ENCODE measurements at places on chromosomes 12 and 14. TPM values are rescaled to one million over a fixed set of nuclear protein-coding genes. Genes with fewer than 3 reads are reported as not detected.

The GPR135 gene
- total RNA-seq: 2.8 TPM

DNA sequence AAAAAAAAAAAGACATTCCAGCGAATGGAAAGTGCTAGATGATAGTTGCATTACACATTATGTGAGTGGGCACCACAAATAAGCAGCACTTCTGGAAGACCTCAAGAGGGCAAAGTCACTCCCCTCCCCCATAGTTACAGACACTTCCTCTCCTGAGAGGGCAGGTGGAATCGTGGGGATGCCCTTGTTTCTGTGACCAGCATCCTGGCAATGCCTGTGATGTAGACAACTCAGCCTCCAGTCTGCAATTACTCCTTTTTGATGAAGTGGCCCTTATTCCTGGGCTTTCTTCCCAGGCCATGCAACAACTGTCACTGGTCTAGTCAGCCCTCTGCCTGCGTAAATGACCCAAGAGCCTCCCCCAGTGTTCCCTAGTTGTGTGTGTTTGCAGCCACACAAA, 104.8 kb downstream of the VRK1 start:
- no peak for DNase-seq

DNA sequence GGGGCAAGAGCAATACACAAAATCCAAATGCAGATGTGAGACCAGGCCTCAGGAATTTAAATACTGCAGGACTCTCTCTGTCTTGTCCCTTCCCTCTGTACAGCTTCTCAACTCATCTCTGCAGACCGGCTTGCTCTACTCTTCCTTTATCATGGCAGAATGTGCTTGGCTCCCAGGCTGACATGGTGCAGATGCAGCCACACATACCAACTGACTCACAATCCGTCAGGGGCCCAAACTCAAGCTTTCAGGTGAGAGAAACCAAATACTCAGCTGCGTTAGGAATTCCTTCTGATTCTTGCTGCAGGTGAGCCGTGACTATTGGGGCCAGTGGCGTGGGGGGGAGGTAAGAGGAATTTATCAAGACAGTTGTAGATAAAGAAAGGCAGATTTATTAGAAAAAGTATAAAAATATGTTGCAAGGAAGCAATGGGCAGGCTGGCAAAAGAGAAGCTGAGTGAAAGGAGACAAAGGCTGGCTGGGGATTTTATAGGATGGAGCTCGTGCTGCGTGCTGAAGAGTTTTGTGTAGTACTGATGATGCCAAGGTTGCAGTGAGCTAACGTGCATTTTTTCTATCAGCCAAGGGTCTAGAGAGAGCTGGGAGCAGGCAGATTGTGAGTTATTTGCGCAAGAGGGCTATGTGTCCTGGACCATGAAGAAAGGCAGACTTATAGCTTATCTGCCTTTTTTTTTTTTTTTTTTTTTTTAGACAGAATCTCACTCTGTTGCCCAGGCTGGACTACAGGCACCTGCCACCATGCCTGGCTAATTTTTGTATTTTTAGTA, 5.0 kb upstream of the LGALS3 start:
- no peak for DNase-seq

GRCh38 chr14:100082723-100083122, 17.5 kb downstream of the EVL start:
- DNase-seq: no peak

DNA sequence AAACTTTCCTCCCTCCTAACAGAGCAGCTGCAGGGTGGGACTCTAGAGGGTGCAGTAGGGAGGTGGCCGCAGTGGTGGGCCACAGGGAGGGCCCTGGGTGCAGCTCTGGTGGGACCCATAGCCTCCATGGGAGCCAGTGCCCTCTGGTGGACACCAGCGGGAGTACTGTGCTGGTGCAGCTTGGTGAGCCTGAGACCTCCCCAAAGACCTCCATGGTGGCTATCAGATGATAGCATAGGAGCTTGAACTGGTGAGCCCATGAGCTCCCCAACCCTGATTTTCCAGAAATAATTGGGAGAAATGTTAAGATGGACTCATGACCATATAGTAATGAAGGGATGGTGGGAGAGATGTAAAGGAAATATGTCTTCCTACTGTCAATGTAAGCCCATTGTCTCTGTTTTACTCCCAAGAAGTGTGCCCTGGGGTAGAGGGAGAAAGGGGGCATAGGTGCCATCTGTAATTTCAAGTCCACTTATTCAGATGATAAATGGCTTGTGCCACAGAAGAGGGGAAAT, 98.7 kb downstream of the GAS2L3 start:
- DNase-seq: no peak

- no peak for DNase-seq
These were observed 29.9 kb upstream of the ZNF641 start for GRCh38 chr12:48380596-48380995.

- no peak for DNase-seq
These were observed 5.6 kb downstream of the MYL6 start for GRCh38 chr12:56163533-56164344.

- no peak for DNase-seq
These were observed 34.2 kb downstream of the PMCH start for GRCh38 chr12:102163383-102163782.

The TGM1 gene
- total RNA-seq: 5.5 TPM

- DNase-seq: no peak
These were observed 420 bp upstream of the OTUB2 start for GRCh38 chr14:94025720-94026119.

The P2RX2 gene
- total RNA-seq: not detected

The CLEC4C gene
- total RNA-seq: not detected

The TMEM132C gene
- total RNA-seq: 11.1 TPM

- no peak for DNase-seq
These were observed 17.4 kb downstream of the KCNC2 start for GRCh38 chr12:75192196-75192595.

DNA sequence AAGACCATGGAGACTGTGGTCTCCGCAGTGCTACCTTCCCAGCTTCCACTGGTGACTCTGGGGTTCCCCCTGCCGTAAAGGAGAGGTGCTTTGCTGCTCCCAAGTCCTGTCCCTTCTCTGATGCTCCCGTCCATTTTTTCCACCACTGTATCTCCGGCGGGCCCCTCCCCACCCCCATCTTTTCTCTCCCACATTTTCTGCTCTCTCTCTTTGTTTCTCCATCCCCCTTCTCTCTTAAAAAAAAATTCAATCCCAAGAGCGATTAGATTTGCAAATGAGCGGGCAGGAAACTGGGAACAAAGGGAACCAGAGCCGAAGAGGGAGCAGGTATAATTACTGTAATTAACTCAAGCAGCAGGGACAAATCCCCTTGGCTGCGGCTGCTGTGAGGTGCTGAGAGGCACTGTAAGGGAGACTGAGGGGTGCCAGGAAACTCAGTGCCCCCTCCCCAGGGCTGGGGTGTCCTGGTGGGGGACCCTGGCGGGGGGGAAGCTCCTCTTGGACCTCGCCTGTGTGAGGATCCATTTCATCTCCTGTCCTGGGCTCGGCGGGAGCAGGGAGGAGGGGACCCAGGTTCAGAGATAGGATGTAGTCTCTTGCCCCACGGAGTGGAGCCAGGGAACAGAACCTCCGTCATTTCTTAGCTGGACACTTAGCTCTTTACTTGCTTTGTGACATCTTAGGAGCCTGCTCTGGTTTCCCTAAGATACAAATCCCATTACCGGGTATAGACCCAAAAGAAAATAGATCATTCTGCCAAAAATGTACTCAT, 140.4 kb upstream of the NRXN3 start:
- DNase-seq: no peak

The GARIN6 gene
- not detected for total RNA-seq

The GPR137C gene
- total RNA-seq: 0.74 TPM

GRCh38 chr12:85509857-85510256, 229.8 kb downstream of the ALX1 start:
- DNase-seq: no peak

The FIGNL2 gene
- 0.47 TPM for total RNA-seq

DNA sequence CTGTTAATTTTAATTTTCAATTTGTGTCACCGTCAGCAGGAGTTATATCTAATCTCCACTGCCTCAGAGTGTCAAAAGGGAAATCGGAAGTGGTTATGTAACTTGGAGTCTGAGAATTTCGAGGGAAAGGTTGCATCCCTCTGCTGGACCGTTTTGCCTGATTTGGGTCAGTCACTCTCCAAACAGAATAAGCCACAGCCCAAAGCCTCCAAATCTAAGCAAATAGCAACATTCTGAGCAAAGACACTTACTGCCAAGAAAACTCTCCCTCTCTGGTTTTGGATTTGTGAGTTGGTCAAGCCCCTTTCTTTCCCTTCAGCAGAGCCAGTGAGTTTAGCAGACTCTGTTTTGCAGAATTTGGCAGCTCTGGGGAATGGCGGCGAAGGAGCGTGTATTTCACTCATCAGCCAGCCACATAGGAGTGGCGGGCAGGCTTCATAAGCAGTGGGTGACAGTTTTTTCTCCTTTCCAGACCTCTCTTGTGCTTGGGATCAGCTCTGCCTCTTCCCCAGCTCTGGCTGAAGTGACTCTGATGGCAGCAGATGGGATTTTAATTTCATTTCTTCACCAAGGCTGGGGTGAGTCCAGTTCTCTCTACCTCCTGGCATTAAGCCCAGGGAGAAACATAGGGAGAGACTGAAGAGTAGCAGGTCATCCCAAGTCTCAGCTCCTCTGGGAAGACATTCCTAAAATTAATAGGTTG, 218.7 kb upstream of the NOS1 start:
- DNase-seq: no peak

The AKAP3 gene
- total RNA-seq: 5.9 TPM

- no peak for DNase-seq
These were observed 154.9 kb downstream of the PELI2 start for GRCh38 chr14:56273155-56273554.

DNA sequence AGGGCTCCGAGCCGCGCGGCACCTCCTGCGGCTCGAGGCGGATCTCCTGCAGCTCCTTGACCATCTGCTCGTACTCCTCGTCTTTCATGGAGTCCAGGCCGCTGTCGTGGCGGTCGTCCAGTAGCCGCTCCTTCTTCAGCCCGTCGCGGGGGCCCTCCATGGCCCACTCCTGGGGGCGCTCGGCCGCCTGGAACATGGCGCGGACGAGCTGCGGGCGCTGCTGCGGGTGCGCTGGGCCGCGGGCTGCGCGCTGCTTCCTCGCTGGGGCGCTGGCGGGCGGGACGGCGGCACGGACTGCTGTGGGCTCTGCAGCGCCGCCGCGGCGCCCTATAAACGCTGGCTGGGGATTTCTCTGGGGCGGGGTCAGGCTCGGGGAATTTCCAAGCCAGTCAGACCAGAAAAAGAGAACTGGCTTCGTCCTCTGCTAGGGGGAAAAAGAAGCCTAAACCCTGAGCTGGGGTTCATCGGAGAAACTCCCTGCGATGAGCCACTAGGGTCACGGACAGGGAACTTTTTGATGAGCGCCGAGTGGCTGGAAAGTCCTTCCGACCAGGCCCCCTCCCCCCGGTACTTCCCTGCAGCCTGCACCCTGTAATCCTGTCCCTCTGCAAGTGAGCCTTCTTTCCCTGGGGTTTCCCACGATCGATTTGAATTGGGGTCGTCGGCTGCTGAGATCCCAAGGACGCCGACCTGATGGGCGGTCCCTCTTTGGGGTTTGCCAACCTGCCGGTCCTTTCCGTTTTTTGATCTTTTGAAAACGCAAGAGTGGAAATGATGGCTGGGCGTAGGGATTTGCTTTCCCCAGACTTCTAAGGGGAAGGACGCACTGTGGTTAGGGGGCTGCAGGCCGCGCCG, at the start of gene NFKBIA:
Gene NFKBIA (minus strand): TSS at position 301 of the 855 bp plus-strand sequence. CDS start 105 bp downstream, at position 196.
- DNase-seq: peak; percentile 94

GRCh38 chr12:119940897-119941296, 48.1 kb upstream of the BICDL1 start:
- no peak for DNase-seq

The EID3 gene
- total RNA-seq: 1.6 TPM

GRCh38 chr14:54481695-54482094, 7.1 kb downstream of the GMFB start:
- no peak for DNase-seq

The GLIPR1L2 gene
- total RNA-seq: 0.92 TPM

The TSPAN19 gene
- total RNA-seq: not detected

DNA sequence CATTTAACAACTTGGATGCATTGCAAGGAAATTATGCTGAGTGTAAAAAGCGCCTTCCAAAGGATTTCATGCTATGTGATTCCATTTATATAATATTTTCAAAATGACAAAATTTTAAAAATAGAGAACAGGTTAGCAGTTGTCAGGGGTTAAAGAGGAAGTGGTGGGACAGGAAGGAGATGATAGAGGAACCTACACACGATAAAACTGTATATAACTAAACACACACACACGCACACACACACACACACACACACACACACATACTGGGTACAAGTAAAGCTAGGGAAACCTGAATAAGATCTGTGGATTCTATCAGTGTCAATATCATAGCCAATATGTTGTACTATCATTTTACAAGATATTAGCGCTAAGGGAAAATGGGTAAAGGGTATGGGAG, 17.2 kb downstream of the TTC9 start:
- DNase-seq: no peak

DNA sequence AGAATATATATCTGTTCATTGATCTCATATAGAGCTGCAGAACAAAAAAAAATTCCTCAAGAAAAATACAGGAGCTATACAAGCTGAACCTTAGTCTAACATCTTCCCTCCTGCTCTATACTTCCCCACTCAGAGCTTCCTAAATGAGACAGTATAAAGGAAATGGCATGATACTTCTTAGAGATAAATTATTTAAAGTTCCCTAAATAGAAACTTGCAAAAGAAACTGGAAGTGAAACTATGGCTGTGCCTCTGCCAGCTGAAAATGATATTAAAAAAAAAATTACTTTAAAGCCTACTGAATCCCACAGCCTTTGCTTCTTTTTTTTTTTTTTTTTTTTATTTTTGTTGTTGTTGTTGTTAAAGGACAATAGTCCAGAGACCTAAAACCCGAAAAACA, 11.6 kb upstream of the NEK9 start:
- DNase-seq: no peak

GRCh38 chr12:22122359-22122758, 76.3 kb downstream of the CMAS start:
- DNase-seq: no peak

GRCh38 chr12:25690996-25691864, 138.1 kb upstream of the LMNTD1 start:
- no peak for DNase-seq

The PTPRR gene
- total RNA-seq: 0.27 TPM

DNA sequence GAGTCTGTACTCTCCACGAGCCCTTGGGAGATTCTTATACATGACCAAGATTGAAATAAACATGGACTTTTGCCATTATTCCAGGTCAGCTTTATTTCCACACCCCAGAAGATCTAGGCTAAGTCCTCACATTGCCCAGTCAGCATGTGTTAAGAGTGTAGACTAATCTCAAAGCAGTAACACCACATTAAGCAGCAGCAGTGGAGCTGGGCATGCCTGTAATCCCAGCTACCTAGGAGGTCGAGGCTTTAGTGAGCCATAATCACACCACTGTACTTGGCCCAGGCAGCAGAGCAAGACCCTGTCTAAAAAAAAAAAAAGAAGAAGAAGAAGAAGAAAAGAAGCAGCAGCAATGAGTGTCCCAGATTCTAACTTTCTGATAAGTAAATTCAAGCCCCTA, 65.5 kb downstream of the C12orf56 start:
- DNase-seq: no peak
